ENCODE measurements at places on chromosomes 5 and 9. TPM values are rescaled to one million over a fixed set of nuclear protein-coding genes. Genes with fewer than 3 reads are reported as not detected.

The IL5 gene
- polyA plus RNA-seq, result 0.07 TPM

The GLRA1 gene
- polyA plus RNA-seq, result 0.03 TPM

GRCh38 chr9:79592726-79593493, 21.1 kb downstream of the TLE4 start:
- no peak for DNase-seq

DNA sequence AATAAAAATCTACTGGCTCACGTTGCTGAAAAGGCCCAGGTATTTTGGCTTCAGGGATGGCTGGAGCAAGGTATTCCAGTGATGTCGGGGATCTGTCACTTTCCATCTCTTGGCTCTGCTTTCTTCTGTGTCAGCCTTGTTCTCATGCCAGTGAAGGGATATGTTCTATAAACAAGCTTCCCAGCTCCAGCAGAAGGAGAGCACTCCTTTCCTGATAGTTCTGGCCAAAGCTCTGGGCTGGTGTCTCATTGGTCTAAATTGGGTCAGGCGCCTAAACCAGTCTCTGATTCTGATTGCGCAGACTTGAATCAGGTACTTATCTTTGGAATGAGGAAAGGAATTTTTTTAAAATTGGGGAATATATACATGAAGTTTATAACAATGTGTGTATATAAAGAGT, 5.1 kb downstream of the SNX30 start:
- no peak for DNase-seq

The PCDHGA4 gene
- polyA plus RNA-seq, result 0.79 TPM

The ABCA1 gene
- 8.6 TPM for polyA plus RNA-seq

- DNase-seq, result no peak
Measured at GRCh38 chr5:77272206-77272605, 61.7 kb downstream of the PDE8B start.

The PCDHA12 gene
- 0.48 TPM for polyA plus RNA-seq

The IFNA21 gene
- 0.13 TPM for polyA plus RNA-seq

DNA sequence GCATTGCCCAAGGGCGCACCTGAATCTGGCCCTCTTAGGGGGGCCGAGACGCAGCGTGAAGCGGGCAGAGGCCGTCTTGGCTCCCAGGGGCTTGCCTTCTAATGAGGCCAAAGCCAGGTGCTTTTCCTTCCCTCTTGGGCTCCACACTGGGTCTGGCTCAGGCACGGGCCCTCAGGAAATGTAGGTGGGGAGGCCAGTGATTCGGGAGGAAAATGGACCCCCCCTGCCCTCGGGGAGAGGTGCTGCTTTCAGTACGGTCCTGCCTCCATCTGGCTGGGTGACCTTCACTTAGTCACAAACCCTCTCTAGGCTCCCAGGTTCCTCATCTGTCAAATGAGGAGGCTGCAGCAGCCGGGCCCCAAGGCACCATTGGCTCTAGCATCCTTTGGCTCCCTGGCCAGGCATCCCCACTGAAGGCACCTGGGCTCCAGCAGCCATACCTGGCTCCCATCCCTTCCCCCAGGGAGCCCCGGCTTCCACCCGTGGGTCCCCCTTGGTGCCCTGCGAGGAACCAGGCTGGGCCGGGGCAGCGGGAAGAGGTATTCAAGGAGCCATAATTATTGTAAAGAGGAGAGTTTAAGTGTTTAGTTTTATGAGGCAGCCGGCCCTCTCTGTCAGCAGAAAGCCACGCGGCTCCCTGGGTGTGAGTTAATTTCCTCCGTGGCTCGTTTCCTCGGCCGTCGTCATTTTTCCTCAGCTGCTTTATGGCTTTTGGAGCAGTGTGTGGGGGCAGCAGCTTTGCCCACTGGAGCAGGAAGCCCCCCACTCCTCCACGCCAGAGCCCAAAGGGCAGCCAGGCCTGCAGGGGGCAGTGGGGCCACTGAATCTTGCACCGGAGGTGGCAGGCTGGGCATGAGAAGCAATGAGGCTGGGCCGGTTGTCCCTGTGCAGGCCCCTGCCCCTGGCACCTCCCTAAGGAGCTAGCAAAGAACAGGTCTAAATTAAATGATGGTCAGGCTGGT, 24.9 kb upstream of the UNC5A start:
- no peak for DNase-seq

The GMCL2 gene
- polyA plus RNA-seq, result 0.01 TPM

The PCDHGB7 gene
- 3.6 TPM for polyA plus RNA-seq

The ANKRD31 gene
- polyA plus RNA-seq, result 0.21 TPM

GRCh38 chr5:58458141-58458742, 1.6 kb downstream of the PLK2 start:
- no peak for DNase-seq

DNA sequence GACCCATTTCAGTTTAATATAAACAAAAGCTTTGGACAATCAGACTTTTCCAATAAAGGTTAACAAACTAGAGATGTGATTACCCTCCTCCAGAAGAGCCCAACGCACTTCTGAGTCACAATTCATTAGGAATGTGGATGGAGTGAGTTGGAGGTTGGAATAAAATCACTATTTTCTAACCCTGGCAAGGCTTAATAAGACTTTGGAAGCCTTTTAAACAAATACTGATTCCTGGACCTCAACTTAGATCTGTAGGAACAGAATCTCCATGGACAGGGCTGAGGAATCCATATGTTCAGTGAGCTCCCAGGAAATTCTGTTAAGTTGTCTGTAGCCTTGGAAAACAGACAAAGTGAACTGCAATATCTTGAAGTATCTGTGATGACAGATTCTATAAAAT, 233.5 kb upstream of the ELL2 start:
- DNase-seq, result no peak

The INSL4 gene
- polyA plus RNA-seq, result not detected

The FOXD4L6 gene
- 0.06 TPM for polyA plus RNA-seq

The ANKRD20A1 gene
- 0.73 TPM for polyA plus RNA-seq

DNA sequence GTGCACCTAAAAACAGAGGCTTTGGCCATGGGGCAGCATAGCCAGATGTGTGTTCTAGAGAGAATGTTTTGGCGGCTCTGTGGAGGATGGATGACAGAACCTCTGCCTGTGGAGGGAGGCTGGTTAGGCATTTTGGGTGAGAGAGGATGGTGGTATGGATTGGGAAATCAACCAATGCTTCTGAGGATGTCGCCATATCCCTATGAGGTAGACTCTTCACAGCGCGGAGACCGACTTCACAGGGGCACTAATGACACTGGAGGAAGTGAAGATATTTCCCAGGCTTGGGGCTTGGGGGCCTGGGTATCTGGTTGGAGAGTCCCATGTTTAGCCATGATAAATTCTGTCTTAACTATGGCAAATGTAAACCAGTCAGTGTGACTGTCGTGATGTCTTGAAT, 140.6 kb upstream of the KLF4 start:
- no peak for DNase-seq

The NKD2 gene
- polyA plus RNA-seq, result 15.2 TPM

DNA sequence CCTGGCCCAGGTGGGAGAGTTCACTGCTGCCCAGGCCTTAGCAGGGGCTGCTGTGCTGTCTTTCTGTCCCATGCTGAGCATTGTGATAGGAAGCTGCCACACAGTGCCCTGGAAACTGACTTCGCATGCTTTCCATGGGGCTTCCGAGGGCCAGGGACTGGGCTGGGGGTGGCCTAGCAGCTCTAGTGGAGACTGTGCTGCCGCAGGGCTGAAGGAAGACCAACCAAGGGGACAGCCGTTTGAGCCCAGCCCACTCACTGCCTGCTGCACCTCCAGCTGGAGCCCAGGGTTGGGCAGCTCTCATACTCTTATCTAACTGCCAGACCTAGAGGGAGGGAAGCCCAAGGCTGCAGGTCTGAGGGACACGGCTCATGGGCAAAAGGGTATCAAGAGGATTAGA, 79.2 kb downstream of the RGS3 start:
- DNase-seq, result no peak

GRCh38 chr5:149358294-149358651, 427 bp downstream of the PCYOX1L start:
- peak; percentile 56 for DNase-seq

DNA sequence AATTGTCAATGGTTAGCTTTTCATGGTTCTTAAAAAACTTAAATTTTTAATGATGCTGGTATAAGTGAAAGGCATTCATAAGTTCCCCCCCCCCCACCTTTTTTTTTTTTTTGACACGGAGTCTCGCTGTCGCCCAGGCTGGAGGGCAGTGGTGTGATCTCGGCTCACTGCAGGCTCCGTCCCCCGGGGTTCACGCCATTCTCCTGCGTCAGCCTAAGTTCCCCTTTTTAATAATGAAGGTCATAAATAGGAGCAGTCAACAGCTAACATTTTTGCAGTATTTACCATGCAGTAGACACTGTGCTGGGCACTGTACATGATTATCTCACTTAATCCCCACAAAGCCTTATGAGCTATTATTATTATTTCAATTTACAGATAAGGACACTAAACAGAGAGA, 556.3 kb downstream of the PDE4D start:
- DNase-seq, result no peak

DNA sequence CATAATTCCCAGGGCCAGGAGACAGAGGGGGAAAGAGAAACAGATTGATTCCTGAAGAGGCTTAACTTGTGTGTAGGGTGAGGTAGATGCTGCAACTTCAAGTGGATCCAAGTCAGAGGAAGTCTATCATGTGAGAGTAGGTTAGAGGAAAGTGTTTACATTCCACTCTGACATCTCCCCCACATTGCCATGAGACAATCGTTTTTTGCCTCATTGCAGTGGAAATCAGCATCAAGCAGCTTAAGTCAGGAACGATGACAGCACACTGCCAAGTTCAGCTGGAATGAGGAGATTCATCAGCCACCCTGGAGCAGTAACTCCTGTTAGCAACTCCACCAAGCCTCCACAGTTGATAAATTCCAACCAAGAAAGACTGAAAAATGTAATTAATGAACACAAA, 689.7 kb upstream of the MEF2C start:
- no peak for DNase-seq

DNA sequence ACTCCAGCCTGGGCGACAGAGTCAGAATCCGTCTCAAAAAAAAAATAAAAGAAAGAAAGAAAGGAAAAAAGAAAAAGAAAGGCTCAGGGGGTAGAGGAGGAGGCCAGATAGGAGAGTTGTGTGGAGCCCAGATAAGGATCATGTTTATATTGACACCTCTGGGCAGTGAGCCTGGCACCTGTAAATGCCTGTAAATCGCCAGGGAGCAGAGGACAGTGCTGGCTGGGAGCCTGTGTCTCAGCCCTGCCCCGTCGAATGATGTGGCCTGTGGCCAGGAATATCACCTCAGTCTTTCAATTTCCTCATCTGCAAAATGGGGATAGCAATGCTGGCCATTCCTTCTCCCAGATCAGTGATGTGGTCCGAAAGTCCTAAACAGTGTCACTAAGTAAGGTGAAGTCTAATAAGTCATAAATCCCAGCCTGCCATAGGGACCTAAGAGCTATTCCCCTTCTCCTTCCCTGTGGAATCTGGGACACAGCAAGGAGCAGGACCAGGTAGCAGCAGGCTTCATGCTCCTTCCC, 10.3 kb upstream of the ABO start:
- no peak for DNase-seq
